ENCODE measurements at places on chromosomes 11 and 22.
A peak's percentile ranks its signal among the peaks of the same experiment; 100 is the strongest.

DNA sequence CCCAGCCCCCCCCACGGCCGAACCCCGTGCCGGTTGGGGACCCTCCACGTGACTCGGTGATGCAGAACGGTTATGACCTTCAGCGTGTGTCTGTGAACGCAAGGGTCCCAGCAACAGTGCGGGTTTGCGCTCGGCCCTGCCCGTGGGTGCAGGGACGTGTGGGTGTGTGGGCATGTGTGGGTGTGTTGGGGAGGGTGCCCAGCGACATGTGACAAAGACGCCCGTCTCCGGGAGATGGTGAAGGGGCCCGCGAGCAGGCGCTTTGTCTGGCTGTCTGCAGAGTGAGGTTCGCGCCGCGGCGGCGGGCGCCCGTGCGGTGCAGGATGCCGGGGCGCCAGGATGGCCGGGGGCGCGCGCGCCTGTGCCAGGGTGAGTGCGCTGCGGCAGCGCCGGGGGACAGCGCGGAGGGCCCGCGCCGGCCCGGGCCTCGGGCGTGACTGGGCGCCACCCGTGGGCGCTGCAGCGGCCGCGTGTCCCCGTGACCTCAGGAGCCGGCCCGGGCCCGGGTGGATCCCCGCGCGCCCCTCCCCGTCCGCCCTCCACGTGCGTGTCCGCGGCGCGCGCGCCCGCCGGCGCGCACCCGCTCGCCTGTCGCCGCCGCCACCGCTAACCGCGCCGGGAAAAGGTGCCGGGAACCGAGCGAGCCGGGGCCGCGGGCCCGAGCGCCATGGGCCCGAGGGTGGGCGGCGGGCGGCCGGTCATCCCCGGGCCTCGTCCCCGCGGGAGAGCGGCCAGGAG is at the start of gene LRFN4:
LRFN4 (plus strand) TSS at position 569 of the 738 bp plus-strand sequence. CDS start 681 bp downstream, outside the sequence.
- DNase-seq = no peak

DNA sequence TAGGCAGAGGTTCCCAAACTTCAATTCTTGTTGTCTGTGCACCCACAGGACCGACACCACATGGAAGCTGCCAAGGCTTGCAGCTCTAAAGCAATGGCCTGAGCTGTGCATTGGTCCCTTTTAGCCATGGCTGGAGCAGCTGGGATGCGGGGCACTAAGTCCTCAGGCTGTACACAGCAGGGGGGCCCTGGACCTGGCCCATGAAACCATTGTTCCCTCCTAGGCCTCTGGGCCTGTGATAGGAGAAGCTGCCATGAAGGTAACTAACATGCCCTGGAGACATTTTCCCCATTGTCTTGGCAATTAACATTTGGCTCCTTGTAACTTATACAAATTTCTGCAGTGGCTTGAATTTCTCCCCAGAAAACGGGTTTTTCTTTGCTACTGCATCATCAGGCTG is 43.6 kb upstream of the SLC6A5 start:
- DNase-seq = no peak

DNA sequence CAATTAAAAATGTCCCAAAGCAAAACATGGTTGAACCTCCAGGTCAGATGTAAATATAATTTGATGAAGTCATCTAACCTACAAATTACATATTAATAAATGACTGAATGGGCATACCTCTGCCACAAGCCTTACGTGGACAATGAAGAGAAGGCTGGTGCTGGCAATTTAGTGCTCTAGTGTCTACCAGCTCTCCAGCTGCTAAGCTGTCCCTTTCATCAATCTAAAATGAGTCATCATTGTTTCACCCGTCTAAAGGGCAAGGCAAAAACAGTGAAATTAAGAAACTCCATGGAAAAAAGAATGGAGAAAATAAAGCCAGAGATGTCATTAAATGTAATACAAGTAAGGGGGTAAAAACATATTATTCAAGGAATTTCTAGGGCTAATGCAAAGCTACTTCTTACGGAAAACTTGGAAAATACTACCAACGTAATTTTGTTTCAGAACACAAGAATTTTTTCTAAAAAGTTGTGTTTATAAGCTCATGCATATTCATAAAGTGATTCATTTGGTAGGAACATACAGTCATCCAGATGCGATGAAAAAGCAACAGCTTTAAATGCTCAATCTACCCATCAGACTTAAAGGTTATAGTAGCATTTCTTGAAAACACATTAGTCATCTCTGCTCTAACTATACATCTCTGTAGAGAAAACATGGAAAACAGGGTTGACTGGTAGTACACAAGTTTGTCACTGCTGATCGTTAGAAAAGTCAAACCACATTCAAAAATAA is 71.5 kb downstream of the SIK3 start:
- no peak for DNase-seq

DNA sequence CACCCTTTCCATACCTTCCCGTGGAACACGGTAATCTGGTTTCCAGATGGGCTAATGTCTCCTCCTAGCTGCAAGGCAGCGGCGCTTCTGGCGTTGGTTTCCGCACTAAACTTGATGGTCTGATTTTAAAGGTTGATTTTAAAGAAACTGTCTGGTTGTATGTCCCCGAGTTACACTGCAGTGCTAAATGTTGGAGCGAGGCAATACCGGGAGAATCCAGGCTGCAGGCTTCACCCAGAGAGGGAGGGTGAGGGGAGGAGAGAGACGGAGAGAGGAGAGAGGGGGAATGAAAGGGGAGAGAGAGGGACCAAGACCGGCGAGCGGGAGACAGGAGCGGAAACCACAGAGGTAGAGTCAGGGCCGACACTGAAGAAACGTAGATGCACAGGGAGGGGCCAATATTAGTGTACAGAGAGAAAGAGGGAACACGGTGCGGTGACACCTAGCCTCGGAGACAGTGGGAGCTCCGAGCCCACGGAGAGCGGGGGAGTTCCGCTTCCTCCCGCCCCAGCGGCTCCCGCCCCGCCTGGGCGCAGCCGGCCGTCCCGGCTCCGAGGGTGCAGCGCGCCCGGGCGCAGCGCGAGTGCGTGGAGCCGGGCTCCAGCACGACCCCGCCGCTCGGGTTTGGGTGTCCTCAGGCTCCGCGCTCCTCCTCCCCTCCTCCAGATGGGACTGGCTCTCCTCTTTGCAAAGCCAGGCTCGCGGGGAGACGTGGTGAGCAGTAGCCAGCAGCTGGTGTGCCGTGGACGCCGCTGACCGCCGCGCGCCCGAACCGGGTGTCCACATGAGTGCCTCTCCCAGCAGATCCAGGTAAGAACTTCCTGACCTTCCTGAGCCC is 71.9 kb upstream of the GRAMD1B start:
- DNase-seq = peak; percentile 61

GRCh38 chr11:66316849-66317251 is at the start of gene CD248:
CD248 (minus strand) TSS chr11:66317044; CDS start chr11:66317027, 17 bp downstream.
- no peak for DNase-seq

- DNase-seq = no peak
Measured at GRCh38 chr11:792873-793272, 3.0 kb upstream of the CEND1 start.

- DNase-seq = no peak
Measured at GRCh38 chr11:35842958-35843357, 100.9 kb upstream of the LDLRAD3 start.

- no peak for DNase-seq
Measured at GRCh38 chr11:108965306-108966001, 300.6 kb downstream of the DDX10 start.

DNA sequence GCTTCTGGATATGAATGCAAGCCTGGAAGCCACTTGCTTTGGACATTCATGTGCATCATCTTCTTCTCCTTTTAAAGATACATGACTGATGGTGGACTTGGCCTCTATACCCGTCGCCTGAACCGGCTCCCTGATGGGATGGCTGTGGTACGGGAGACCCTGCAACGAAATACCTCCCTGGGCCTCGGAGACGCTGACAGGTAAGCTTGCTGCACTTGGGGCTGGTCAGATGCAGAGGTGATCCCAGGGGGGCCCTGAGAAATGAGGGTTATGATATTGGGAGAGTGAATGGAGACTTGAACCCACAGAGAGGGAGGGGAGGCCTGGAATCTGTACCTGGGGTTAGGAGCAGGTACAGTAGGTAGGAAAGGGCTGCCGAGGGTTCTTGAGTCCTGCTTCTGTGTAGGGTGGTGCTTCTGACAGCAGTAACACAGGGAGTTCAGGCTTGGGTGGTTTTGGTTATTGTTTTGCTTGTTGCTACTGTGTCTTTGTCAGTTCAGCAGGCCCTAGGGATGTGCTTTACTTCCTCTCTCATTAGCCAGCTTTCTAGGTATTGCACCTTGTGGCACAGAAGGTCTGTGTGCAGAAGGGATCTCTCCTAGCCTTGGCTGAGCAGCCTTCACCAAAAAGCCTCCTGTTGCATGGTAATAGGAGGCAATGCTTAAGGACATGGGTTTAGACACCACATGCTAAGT is 176.1 kb downstream of the DBX1 start:
- no peak for DNase-seq

DNA sequence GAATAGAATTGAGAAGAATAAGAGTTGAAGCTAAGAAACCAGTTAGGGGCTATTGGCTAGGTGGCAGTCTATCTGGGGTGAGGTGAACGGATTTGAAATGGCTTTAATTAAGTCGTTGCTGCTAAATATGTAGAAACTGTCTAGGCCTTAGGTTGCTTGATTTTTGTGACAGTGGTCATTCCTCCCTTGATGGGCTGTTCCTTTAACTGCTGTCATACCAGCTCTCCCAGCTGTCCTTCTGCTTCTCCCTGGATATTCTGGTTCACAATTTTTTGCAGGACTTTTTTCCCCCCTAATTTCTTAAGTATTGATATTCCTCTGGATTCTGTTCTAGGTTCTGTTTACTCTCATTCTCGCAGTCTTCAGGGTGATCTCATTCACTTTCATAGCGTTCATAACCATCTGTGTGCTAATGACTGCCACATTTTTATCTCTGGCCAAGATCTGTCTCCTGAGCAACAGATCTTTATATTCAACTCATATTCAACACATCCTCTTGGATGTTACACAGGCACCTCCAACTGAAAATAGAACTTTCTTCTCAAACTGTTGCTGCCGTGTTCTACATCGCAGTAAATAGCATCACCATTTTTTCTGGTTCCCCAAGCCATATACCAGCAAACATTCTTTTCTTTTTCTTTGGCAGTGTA is 134.1 kb downstream of the UVRAG start:
- no peak for DNase-seq

DNA sequence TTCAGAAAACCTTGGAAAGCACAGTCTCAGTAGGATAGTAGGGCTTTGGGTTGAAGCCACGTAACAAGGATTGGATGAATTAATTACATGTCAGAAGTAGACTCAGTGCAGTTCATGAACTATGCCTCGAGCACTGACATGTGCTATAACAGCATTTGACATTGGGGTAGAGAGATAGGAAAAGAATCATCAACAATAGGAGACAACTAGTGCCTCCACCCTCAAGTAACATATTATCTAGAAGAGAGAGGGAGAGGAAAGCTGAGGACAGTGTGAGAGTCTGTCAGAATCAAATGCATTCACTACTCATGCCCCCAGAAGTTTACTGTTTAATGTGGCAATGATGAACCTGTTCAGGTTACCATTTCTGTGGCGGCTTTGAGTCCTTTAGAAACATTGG is 26.4 kb downstream of the MMP13 start:
- no peak for DNase-seq

- DNase-seq = no peak
Measured at GRCh38 chr11:68940651-68941323, 37.1 kb downstream of the IGHMBP2 start.

DNA sequence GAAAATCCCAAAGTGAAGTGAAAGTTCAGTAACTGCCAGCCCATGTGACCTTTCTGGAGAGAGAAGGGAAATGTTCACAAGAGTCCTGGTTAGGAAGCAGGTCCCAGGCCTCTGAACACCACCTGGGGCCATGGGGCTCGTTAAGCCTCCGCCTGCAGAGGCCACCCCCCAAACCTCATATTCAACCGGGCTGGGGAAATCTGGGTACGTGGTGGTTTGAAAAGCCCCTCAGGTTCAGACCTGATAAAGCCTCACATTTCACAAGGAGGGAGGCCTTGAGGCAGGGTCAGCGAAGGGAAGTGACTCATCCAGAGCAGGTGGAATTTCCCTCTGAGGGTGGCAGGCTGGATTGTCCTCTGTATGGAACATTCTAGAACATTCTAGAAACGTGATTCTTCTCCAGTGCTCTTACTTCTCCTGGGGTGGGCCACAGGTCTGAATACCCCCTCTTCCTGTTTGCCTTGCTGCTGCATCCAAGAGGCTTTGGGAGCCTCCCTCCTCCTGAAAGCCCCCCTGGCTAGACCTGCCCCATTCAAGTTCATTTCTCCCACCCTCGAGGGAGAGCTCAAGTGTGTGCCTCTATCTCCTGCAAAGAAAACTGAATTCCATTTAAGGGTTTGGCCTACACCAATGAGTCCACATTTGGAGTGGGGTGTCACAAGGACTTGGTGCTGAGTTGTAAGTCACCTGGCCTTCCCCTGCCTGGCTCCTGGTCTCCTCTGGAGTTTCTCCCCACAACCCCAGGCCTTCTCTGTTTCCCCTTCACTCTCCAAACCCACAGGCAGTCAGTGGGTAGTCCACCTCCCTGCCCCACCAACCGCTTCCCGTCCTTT is 6.3 kb downstream of the FXYD2 start:
- peak; percentile 60 for DNase-seq

- DNase-seq = no peak
Measured at GRCh38 chr11:60164550-60165075, 18.3 kb downstream of the MS4A6A start.

DNA sequence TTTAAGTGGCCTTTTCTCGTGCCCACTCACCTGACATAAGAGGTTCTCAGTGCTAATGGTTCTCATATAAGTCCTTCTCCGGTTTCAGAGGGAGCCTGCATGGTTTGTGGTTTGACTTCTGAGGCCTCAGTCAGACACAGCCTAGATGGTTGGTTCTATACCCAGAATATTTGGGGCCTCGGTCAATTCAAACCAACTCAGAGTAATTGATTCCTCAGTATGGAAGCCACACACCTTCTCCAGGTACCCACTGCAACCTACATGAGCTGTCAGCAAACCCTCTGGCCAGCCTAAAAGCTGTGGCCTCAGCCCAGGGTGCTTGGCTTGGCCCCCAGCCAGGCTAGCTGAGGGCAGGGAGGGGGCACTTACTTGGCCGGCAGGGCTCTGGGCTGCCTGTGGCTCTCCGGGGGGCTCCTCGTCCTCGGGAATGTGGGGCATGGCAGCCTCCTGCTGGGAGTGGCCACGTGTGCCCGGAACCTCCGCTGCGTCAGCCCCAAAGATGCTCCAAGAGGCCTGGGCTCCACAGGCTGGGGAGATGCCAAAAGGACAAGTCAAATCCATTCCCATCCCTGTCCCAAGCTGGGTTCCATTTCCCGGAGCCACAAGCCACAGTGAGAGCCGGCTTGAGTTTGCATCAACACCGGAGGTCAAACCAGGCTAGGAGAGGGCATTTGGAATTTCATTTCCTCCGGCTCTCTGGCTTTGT is 41.7 kb downstream of the IRAG1 start:
- DNase-seq = no peak
